ENCODE measurements at places on chromosomes 4 and X.

DNA sequence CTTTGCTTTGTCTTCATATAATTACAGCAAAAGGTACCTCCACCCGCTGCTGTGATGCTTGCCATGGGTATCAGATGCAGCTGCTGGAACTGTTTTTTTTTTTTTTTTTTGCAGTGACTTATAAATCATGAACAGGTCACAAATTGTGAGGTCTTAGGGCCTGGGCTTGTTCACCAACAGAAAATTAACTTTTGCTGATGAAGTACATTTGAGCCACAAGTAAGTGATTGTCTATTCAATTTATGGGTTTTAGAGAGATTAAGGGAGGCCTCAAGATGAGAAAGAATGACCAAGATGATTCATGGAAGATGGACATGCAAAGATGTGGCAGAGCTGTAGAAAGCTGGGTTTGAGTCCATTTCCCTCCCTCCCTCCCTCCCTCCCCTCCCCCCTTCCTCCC lies 18.0 kb upstream of the GBA3 start:
- no peak for DNase-seq

- DNase-seq: no peak
Observed at GRCh38 chr4:38205261-38205660, 245.1 kb downstream of the PTTG2 start.

- no peak for DNase-seq
Observed at GRCh38 chr4:143641361-143641760, 59.1 kb downstream of the FREM3 start.

- DNase-seq: no peak
Observed at GRCh38 chrX:81215685-81216084, 13.8 kb downstream of the SH3BGRL start.

GRCh38 chr4:39237179-39237578 lies 54.9 kb downstream of the WDR19 start:
- DNase-seq: no peak

DNA sequence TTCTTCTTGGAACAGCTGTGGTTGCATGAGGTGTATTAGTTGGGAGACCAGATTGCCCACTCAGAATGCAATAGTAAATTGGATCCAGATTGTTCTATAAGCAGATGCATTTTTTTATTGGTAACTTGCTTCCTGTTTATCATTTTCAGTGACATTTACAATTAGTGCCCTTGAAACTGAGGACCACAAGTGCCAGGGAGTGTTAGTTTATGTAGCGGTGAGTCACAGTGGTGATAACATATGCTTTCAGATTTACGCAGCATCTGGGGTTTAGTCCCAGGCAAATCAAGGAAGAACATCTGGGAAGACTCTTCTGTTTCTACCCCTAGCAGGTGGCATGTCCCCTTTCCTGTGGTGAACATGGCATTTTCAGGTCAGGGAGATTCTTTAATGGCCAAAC lies 24.1 kb downstream of the FRMPD4 start:
- no peak for DNase-seq

DNA sequence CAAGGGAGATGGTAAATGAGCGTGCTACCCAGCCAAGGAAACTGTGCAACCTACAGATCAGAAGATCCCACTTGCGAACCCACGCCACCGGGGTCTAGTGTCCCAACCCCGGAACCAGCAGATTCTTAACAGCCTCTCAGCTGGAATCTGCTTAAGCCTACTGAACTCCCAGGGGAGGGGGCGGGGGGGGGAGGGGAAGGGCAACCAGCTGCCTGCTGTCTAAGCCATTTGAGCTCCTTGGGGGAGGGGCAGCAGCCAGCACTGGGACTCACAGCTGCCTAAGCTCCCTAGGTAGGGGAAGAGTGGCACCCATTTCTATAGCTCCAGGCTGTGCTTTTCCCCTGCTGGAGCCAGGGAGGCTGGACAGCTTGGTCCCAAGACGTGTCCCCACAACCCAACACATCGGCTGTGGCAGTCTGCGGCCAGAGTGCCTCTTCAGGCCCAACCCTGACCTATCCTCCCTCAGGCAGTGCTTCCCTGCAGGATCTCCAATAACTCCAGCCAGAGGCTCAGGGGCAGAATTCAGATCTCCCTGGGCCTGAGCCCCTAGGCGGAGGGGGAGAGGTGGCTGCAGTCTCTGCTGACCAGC lies 289.2 kb downstream of the LDB2 start:
- DNase-seq: no peak

All from neuronal stem cell (in vitro differentiated cells).